ENCODE measurements at places on chromosomes 12 and 14.

DNA sequence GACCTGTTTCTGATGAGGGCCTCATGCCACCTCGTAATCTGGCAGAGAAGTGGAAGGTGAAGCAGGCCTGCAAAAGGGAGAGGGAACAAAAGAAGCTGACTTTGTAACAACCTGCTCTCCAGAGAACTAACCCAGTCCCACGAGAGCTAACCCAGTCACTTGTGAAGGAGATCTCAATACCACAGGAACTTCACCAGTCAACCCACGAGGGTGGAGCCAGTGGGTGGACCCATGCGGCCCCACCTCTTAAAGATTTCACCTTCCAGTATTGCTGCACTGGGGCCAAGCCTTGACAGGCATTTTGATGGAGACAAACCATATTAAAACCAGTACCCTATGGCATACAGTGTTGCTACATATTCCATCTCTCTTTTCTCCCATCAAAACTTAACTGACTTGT is 55.1 kb downstream of the SERPINA10 start:
- DNase-seq: no peak

- DNase-seq: no peak
Observed at GRCh38 chr14:24337144-24337823, 2.4 kb upstream of the ADCY4 start.

DNA sequence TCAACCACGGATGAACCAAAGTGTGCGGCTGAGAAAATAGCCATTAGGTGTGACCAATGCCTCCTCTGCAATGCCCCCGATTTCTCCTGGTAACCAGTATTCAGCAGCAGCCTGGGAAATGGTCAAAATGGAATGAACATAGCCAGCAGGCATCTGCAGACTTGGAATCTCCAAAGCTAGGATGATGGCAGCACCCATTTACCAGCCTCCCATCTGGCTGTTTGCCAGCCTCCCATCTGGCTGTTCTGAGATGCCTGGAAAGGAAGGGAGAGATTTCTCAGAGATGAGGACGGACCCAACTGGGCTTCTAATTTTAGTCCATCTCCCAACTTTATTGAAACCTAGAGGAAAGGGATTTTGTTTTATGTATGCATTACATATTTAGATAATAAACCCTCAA is 16.2 kb downstream of the CLMN start:
- DNase-seq: no peak

GRCh38 chr12:124085419-124086296 is 112.6 kb downstream of the ZNF664 start:
- DNase-seq: no peak

DNA sequence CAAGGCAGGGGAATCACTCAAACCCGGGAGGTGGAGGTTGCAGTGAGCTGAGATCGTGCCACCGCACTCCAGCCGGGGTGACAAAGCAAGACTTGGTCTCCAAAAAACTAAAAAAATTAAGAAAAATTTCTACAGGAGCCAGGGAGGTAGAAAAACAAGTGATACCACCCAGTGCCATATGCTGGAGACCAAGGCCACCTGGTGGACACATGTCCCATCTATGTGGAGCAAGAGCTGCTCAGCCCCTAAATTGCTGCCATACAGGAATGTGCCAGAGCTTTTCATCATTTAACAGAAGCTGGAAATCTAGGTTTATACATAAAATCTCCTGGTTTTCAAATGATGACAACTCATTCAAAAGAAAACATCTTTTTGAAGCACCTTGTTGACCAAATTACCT is 61.4 kb upstream of the ELK3 start:
- no peak for DNase-seq

DNA sequence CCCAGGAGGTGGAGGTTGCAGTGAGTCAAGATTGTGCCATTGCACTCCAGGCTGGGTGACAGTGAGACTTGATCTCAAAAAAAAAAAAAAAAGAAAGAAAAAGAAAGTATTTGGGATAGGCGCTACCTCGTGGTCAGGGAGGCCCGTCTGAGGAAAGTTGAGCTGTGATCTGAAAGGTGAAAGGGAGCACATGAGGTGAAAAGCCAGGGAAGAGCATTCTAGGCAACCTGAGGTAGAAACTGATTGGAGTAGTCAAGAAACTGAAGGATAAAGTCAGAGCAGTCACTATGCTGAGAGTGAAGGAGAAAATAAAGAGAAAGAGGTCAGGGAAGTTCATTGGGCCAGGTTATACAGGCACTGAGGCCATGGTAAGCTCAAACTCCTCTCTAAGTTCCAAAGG is 7.7 kb downstream of the ANAPC5 start:
- no peak for DNase-seq

GRCh38 chr12:2229661-2230539 is 177.1 kb downstream of the CACNA1C start:
- DNase-seq: no peak

Measured in SW 1271 (cell line).